ENCODE measurements at places on chromosomes 12 and 14.

DNA sequence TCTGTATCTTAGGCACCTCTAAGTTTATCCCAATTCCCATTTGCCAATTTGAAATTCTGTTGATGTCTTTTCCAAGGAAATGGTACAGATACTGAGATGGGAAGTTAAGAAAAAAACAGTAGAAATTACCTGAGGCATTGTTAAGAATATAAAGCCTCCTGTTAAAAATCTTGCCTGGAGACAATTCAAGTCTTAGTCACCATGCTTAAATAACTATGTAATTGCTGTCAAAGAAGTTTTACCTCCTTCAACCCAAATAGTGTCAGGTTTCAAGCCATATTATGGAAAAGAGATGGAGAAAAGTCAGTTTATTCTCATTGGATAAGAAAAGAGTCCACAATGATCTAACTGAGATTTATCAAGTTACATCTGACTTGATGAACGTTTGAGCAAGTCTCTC lies 974.7 kb downstream of the GALC start:
- DNase-seq: no peak

DNA sequence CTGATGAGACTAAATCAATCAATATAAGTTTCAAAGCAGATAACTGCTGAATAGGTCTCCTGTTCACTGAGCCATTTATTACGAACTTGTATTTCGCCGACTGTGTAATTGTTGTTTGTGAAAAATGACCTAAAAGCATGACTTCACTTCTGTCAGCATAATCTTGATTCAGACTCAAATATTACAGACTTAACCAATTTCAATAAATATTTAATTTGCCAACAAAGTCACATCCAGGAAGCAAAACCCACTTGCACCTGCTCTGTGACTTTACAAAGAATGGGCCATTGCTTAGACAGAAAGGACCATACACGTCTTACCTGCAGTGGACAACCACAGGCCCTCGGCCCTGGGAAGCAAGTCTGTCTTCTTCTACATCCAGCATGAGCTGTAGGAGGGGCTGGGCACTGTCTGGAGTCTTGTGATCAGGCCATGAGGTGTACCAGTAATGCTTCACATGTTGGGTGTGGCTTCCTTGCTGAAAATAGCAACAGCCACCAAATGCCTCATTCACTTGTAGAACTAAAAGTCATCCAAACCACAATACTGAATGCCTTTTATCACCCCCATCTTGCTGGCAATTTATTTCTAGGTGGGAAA lies 23.5 kb upstream of the PTPRB start:
- no peak for DNase-seq

DNA sequence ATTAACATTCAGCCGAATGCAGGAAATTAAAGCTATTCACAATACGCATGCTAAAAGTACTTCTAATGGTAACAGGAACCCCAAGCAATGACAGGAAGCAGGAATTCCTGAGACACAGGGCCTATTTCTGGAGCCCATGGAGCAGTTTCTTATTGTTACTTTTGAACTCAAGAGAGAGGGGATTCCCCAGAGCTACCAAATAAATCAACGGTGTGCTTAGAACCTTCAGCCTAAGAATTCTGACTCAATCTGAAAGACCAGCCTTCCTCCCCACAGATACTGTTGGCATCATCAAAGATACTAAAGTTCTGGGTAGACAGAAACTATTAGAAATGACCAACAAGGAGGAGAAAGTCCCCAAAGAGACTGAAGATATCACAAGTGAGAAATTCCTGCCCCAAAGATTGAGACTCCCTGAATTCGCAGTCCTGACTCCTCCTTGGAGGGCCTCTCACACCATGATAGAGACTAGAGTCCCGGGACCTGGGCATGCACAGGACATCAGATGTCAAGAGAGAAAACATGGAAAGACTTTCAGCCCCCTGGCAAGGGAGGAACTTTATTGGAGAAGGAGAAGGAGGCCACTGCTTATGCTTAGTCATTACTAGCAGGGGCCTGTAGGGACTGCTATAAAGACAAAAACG lies 32.7 kb downstream of the RTRAF start:
- DNase-seq: no peak

- no peak for DNase-seq
Measured at GRCh38 chr14:33851931-33852330, 98.9 kb downstream of the EGLN3 start.

- no peak for DNase-seq
Measured at GRCh38 chr12:49627752-49628360, 4.5 kb downstream of the PRPF40B start.

DNA sequence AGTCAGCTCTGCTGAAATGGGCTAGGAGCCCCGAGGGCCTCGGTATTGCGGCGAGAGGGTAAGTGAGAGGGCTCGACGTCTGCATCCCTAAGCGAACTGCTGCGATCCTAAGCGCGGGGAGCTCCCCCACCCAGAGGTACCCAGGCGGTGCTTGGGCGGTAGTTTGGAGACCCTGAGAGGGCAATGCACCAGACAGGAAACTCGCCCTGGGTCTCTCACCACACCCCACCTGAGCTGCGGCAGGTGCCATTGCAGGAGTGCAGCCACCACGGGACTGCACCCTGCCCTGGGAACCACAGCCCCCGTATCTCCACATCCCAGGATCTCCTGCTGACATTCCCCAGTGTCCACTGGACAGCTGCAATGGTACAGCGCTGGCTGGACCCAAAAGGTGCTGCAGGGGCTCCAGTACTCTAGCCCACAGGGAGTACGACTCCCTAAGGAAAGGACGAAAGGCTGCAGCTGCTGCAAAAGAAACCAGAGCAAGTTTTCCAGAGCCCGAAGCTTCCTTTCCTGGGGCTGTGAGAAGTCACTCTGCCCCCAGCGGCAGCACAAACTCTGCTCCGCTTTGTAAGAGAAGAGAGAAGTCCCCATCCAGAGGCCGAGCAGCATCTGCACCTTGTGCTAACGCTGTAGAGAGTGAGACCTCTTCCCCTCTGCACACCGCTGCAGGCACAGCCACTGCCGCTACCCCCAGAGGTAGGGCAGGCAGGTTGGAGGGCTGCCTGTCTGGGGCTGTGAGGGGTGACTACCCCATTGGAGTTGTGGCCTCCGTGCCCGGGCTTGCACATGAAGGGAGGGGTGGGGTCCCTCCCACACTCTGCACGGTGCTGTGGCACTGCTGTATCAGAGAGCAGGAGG lies 31.1 kb upstream of the MON2 start:
- DNase-seq: peak; percentile 15

DNA sequence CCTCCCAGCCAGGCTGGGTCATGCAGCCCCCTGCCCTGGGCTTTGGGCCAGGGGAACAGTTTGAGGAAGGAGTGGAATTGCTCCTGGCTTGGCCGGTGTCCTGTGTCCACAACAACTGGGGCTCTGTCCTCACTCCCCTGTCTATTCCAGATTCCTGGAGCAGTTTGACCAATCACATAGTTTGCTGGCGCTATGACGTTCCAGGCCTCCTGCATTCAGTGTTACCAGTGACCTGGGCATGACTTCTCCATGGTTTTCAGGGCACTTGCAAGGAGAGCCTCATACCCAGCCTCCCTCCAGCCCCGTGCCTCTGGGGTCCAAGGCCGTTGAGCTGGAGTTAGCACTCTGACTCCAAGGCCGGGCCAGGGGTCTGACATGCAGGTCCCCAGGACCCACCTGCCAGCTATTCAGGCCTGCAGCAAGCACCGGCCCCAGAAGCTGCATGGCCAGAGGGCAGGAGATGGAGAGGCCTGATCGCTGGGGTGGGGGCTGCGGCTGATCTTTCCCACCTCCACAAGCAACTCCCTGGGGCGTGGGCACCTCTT lies 34.2 kb downstream of the ISCA2 start:
- DNase-seq: no peak
